ENCODE measurements at places on chromosomes 7 and 10. TPM values are rescaled to one million over a fixed set of nuclear protein-coding genes. Genes with fewer than 3 reads are reported as not detected.

The INMT gene
- total RNA-seq: 0.13 TPM

The UBTD1 gene
- total RNA-seq: 55.6 TPM

The CDK1 gene
- total RNA-seq: 75.5 TPM

The MSMB gene
- not detected for total RNA-seq

The IL2RA gene
- total RNA-seq: 0.33 TPM

The ACTR1A gene
- 147 TPM for total RNA-seq

The RSPH10B2 gene
- 0.15 TPM for total RNA-seq

The SEMA3E gene
- total RNA-seq: 7.3 TPM

The ZNF853 gene
- 1.4 TPM for total RNA-seq

The HTR5A gene
- total RNA-seq: not detected

The SPDYE2B gene
- total RNA-seq: not detected

The OGA gene
- total RNA-seq: 117 TPM

The ZNF107 gene
- 11.1 TPM for total RNA-seq

The LEP gene
- not detected for total RNA-seq

The CHST12 gene
- 48.3 TPM for total RNA-seq

The ASZ1 gene
- not detected for total RNA-seq

The OPN4 gene
- not detected for total RNA-seq

The EXOC6 gene
- 17.0 TPM for total RNA-seq

The UNC5B gene
- total RNA-seq: 1.1 TPM

The ABLIM1 gene
- total RNA-seq: 274 TPM

The SLC26A3 gene
- total RNA-seq: 0.36 TPM

The MBLAC1 gene
- 5.2 TPM for total RNA-seq

The SLC39A12 gene
- not detected for total RNA-seq

The ANKRD2 gene
- 0.98 TPM for total RNA-seq

The NPC1L1 gene
- total RNA-seq: not detected

The HHEX gene
- total RNA-seq: 10.1 TPM

The LMOD2 gene
- total RNA-seq: not detected

The DOCK1 gene
- total RNA-seq: 67.6 TPM

The AKR1D1 gene
- not detected for total RNA-seq

The NKX1-2 gene
- total RNA-seq: 0.15 TPM

The OR2A12 gene
- total RNA-seq: not detected

The BPGM gene
- total RNA-seq: 10.7 TPM

The ADCYAP1R1 gene
- not detected for total RNA-seq

The HGF gene
- total RNA-seq: 0.49 TPM

The WEE2 gene
- total RNA-seq: not detected

The COA1 gene
- total RNA-seq: 65.5 TPM

The ADAM12 gene
- total RNA-seq: 0.10 TPM

The CCDC146 gene
- total RNA-seq: 1.2 TPM

The CPA2 gene
- 0.87 TPM for total RNA-seq

The PRSS2 gene
- total RNA-seq: 22.4 TPM

The SRRM3 gene
- total RNA-seq: 8.5 TPM

The SLC18A3 gene
- not detected for total RNA-seq

The PIP gene
- total RNA-seq: not detected

The LHPP gene
- total RNA-seq: 15.0 TPM

The KCNIP2 gene
- 4.3 TPM for total RNA-seq

The PTF1A gene
- not detected for total RNA-seq

The FAM25G gene
- total RNA-seq: not detected

The ZNF365 gene
- 22.8 TPM for total RNA-seq

The GRM3 gene
- not detected for total RNA-seq

The ZNF425 gene
- total RNA-seq: 3.0 TPM

The CPXM2 gene
- total RNA-seq: not detected

The TBATA gene
- total RNA-seq: not detected

The ACTL6B gene
- total RNA-seq: not detected

The TRIM74 gene
- total RNA-seq: 0.46 TPM

The CACNA2D1 gene
- total RNA-seq: 9.8 TPM

Measured in Panc1 (cell line).